ENCODE measurements at places on chromosomes 7 and 10.

- no peak for DNase-seq
Observed at GRCh38 chr7:73717025-73717807, 2.3 kb downstream of the STX1A start.

- DNase-seq: no peak
Observed at GRCh38 chr7:32253299-32253698, 183.1 kb upstream of the PDE1C start.

DNA sequence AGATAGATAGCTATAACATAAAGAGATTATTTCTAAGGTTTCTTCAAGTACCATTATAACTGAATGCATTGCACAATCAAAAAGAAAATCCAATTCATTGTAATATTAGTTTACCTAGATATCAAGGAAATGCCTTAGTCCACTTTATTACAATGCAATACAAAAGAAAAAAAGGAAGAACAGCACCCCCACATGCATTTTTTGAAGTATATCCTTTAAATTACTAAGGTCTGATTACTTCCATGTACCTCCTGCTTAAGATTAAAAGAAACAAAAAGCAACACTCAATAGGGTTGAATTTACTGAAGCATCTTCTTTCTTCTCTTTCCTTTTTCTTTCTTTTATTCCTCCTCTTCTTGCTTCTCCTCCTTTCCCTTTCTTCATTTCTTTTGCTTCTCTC is 973.8 kb upstream of the LRRTM3 start:
- no peak for DNase-seq

DNA sequence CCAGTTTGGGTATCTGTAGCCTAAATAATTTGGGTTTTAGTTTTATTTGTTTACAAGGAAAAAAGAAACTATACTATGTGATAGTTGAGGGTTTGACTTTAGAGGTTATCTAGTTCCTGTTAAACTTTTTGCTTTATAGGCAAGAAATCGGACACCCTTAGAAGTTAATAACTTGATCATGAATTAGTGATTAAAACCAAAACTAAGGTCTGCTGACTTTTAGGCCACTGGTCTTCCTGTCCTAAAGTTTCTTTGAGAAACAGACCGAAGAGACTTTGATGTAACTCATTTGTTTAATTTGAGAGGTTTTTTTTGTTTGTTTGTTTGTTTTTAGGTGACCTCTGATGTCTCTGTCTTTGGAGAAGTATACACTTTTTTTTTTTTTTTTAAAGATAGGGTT is 59.7 kb downstream of the PHTF2 start:
- DNase-seq: no peak

DNA sequence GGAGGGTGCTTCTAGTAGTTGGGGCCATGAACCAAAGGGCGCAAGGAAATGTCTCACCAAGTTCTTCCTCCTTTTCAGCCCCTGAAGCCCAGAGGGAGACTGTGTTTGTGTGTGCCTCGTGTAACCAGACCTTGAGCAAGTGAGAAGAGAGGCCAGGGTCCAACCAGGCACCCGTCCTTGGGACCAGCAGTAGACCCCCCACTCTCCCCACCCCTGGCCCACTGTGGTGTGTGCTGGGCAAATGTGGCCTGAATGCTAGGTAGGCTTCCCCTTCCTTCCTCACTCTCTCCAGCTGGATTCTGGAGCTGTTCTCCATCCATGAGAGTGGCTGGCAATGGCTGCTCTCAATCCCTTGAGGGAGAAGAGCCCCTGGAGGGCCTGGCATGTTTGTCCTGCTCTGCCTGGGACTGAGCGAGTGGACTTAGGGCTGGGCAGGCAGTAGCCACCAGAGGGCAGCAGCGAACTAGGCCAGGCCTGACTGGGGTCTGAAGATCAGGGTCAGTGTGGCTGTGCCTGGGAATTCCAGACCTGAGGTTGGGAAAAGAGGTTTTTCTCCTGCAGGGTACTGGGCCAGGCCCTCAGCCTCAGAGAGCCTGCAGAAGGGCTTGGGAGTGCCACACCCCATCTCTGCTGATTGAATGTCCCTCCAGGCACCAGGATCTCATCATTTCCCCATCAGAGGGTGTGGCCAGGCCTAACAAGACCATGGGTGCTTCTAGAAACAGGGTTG is 12.5 kb downstream of the SFRP5 start:
- peak; percentile 53 for DNase-seq

GRCh38 chr10:100740476-100741377 is 4.7 kb upstream of the PAX2 start:
- DNase-seq: no peak

DNA sequence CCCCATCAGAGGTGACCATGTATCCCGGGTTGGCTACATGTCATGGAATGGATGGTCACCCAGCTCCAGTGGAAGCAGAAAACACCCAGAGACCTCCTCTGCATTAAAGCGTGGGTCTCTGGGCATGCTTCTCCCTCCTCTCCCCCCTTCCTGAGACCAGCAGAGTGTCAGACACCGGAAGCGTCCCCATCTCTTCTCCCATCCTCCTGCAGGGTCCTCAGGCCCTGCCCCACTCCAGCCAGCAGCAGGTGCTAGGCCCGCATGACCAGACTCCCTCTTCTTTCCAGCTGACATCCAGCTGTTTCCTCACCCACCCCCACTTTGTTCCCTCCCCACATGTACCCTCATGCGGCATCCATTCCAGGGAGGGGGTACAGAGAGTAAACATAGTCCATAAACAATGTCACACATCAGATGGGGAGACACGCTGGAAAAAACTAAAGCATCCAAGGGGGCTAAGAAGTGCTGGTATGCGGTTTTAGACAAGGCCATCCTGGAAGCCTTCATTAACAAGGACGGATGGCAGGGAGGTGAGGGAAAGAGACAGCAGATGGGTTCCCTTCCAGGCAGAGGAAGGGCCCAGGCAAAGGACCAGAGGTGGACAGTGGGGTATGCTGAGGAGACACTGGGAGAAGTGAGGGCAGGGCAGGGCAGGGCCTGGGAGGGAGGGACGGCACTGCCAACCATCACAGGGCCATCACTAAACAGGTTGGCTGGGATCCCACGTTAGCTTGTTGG is 12.5 kb upstream of the SLC18A3 start:
- DNase-seq: no peak

DNA sequence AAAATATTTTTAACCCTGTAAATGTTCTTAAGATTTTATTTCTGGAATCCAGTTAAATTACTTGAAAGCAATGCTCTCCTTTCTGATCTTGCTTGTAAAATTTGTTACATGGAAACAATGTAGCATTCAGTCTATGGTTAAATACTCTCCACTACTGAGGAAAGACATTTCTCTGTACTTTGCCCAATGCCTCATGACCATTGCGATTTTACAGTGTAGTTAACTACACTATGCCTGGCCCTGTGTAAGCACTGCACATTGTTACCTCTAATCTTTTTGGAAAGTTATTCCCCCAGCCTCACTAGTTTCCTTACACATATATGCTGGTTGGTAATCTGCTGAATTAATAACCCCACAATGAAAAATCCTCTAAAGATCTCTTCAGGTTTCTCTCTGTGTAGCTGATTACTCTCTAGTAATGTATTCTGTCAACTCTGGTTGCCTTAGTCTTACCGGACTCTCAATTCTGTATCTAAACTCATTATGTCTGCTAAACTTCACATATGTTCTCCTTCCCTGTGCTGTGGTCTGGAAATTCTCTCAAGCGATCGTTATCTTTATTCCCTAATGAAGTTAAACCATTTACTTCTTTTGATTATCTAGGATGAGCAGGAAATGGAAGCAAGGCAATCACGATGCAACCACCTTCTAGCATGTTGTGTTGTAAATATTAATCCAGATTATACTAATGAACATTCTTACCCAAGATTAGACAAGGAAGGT is 58.7 kb upstream of the TMEM106B start:
- DNase-seq: no peak

DNA sequence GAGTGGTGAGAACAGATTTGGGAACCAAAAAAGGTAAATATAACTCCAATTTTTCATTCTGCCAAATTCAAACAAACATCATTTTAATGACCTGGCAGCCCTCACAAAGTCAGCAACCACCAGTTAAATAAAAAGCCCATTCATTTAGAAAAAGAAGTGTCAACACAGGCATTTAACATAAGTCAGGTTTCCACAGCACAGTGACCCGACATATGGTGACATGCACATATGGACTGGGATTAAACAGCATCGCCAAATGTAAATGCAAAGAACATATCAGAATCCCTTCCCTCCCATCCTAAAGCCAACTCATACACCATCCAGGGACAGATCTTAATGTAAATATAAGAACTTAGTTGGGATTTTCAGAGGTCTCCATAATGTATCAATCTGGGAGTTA is 293.2 kb downstream of the FGFR2 start:
- DNase-seq: no peak

GRCh38 chr10:132946-133898 is 2.0 kb upstream of the ZMYND11 start:
- no peak for DNase-seq

- DNase-seq: no peak
Observed at GRCh38 chr7:137715533-137715932, 131.2 kb downstream of the DGKI start.

DNA sequence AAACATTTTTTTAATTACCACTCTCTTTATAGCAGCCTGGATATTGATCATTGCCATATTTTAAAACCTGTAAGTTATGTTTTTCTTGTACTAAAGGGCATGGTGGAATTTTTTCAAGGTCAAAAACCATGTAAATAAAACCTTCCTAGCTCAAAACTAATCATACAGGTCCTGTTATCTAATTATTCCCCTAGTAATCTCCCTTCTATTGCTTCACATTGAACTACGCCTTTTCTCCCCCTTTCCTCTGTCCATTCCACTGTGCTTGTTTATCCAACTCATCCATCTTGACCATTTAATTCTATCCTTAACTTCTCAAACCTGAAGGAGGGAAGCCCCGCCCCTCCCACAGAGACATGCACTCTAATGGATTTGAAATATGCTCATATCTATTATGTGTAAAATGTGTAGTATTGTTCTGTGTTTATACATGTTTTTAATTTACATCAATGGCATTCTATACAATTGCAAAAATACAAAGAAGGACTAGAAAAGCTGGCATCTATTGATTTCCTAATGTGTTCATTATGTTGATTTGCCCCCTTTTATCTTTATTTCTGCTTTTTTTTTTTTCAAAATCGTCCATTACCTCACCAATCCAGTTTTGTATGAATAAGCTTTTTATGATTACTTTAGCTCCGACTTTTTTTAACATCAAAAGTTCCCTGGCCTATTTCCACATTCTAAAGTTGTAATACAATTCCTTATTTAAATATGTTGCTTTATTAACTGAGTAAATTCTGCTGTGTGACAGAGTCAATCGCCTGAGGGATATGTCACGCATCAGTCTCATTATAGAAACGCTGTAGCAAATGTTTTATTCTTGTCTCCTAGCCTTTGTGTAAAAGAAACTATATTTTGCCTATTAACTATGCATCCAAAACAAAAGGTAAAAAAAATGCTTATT is 61.0 kb downstream of the MET start:
- no peak for DNase-seq

DNA sequence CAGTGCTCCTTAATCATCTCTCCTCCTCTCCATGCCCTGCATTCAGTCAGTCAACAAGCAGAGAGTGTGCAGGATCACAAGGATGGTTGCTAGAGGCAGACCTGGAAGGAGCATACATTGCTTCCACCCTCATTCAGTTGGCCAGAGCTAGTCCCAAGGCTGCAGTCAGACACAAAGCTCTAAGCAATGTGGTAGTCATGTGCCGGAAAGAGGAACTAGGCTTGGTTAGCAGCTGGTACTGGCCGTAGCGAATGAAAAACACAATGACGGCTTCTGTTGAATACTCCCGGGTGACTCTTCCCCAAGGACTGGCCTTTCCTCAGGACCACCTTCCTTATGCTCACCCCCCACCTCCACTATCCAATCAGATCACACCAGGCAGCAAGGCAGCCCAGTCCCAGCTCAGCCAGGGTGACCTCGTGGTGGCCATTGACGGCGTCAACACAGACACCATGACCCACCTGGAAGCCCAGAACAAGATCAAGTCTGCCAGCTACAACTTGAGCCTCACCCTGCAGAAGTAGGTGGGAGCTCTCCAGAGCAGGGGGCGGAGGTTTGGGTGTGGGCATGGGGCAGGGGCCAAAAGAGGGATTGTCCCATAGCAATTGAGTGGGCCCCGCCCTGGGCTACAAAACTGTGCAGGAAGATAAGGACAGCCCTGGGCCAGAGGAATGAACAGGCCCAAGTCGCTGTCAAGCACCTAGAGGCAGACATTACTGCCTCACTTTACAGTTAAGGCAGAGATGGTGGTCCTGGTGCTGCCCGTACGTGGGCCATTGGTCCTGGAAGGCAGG is 10.9 kb downstream of the LDB3 start:
- no peak for DNase-seq

DNA sequence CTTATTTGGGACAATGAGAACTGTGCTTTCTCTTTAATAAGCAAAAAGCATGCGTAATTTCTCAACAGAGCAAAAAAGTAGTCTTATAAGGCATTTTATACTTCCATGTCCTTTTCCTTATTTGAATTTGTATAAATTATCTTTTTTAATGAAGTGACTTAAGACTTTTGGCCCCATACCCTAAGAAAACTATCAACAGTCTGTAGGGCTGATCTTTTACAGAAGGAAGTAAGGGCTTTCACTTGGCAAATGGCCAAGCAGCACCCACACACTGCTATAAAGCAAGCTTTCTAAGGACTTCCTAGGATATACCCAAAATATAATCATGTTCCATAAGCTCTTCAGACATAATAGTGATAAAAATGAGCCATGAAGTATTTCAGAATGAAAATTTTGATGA is 3.4 kb downstream of the CRPPA start:
- DNase-seq: no peak

- no peak for DNase-seq
Observed at GRCh38 chr10:74425456-74426001, 274.5 kb downstream of the ADK start.

GRCh38 chr10:124697837-124698544 is 46.2 kb downstream of the FAM53B start:
- DNase-seq: no peak

DNA sequence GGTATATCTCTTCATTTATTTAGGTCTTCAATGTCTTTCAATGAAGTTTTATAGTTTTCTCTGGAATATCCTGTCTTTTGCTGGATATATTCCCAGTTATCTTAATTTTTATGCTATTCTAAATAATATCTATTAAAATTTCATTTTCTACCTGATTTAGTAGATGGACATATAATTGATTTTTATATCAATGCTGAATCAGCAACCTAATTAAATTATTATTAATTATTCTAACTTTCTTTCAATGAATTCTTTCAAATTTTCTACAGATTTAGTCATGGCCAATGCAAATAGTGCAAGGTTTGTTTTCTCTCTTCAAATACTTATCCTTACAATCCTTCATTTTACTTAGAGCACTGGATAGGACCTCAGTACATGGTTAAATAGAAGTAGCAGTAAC is 56.8 kb downstream of the DENND11 start:
- DNase-seq: no peak

- DNase-seq: no peak
Observed at GRCh38 chr7:101232141-101232850, 5.3 kb downstream of the CLDN15 start.

DNA sequence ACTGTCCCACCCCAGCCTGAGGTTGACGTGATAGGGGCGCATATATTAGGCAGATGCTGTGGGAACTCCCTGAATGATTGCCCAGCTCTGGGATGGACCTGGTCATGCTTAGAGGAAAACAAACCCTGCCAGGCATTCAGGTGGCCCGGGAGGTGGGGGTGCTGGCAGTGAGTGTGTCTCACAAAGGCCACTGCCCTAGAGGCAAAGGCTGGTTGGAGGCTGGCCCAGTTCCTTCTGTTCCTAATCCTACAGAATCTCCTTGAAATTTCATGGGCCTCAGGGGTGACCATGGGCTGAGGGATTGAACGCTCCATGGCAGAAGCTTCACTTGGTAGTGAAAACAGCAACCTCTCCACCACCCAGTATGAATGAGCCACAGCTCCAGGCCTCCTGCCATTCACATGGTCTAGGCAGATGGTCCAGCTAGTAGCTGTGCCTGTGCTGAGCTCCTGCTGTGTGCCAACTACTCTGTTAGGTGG is 25.6 kb downstream of the ADRA2A start:
- no peak for DNase-seq

- DNase-seq: no peak
Observed at GRCh38 chr7:40382145-40382544, 247.3 kb downstream of the SUGCT start.

Data from activated CD4-positive, CD25-positive, alpha-beta regulatory T cell treated with anti-CD3 and anti-CD28 coated beads, Interleukin-2, amount 50 U/mL, for 72 hours (primary cell).